ENCODE measurements at places on chromosomes 7 and 10. TPM values are rescaled to one million over a fixed set of nuclear protein-coding genes. Genes with fewer than 3 reads are reported as not detected.

The HKDC1 gene
- 0.16 TPM for total RNA-seq

The ACHE gene
- total RNA-seq: 11.3 TPM

The MRC1 gene
- 2.1 TPM for total RNA-seq

The PRF1 gene
- not detected for total RNA-seq

The NODAL gene
- not detected for total RNA-seq

The BHLHA15 gene
- 0.13 TPM for total RNA-seq

The MBLAC1 gene
- total RNA-seq: 1.8 TPM

The PDE1C gene
- total RNA-seq: 4.7 TPM

The WNT8B gene
- total RNA-seq: not detected

The PRSS37 gene
- not detected for total RNA-seq

The CCDC136 gene
- 0.49 TPM for total RNA-seq

The CRPPA gene
- 0.97 TPM for total RNA-seq

The MMP21 gene
- total RNA-seq: not detected

The AKR1C2 gene
- total RNA-seq: 0.97 TPM

The CFTR gene
- not detected for total RNA-seq

The STEAP1 gene
- 7.4 TPM for total RNA-seq

The RHOBTB1 gene
- total RNA-seq: 62.1 TPM

The STRIP2 gene
- 2.8 TPM for total RNA-seq

The TMEM229A gene
- not detected for total RNA-seq

The HOXA9 gene
- total RNA-seq: 5.0 TPM

The MNX1 gene
- not detected for total RNA-seq
